ENCODE measurements at places on chromosomes 16 and 17.

DNA sequence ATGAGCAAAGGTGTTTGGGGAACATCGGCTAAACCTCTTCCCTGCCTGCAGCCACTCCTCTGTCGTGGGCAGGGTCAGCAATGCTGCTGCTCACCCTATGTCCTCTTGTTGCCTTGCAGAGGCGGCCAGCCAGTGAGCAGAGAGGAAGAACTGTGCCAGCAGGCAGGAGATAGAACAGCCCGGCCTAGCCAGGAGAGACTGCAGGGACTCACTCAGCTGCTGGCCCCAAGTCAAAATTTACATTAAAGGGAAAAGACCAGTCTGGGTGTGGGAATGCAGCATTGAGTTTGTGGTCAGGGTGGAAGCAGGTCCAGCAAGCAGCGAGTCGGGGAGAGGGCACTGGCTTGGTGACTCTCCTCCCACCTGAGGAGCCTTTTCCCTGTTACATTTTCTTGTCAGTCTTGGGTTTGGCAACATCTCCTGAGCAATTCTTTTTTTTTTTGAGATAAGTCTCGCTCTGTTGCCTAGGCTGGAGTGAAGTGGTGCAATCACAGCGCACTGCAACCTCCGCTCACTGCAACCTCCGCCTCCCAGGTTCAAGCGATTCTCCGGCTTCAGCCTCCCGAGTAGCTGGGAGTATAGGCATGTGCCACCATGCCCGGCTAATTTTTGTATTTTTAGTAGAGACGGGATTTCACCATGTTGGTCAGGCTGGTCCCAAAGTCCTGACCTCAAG, 22.7 kb downstream of the LIG3 start:
- no peak for DNase-seq

DNA sequence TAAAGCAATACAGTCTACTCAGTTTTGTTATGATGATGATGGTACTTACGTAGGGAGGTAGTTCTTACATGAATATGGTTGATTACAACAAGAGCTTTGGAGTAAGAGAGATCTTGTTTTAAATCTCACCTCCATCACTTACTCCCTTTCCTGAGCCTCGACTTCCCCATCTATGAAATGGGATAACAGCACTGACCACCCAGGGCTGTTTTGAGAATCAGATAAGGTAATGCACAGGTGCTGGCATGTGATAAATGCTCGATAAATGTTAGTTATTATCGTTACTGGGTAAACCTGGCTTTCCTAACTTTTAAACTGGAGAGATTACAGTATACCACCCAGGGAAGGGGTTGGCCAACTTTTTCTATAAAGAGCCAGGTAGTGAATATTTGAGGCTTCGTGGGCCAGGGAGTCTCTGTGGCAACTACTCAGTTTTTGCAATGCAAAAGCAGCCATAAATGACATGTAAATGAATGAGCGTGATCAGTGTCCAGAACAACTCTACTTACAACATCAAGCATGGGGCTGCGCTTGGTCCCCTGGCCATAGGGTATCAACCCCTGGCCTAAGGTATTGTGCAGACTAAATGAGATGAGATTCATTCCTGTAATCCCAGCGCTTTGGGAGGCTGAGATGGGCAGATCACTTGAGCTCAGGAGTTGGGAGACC, 73.7 kb downstream of the BMERB1 start:
- DNase-seq: no peak

DNA sequence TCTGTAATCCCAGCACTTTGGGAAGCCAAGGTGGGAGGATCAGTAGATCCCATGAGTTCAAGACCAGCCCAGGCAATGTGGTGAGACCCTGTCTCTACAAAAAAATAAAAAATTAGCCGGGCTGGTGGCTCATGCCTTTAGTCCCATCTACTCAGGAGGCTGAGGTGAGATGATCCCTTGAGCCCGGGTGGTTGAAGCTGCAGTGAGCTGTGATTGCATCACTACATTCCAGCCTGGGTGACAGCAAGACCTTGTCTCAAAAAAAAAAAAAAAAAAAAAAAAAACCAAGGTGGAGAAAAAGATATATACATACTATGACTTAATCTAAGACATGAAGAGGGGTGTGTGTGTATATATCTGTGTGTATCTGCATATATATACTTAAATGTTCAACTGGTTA, 26.7 kb downstream of the BBS2 start:
- no peak for DNase-seq

DNA sequence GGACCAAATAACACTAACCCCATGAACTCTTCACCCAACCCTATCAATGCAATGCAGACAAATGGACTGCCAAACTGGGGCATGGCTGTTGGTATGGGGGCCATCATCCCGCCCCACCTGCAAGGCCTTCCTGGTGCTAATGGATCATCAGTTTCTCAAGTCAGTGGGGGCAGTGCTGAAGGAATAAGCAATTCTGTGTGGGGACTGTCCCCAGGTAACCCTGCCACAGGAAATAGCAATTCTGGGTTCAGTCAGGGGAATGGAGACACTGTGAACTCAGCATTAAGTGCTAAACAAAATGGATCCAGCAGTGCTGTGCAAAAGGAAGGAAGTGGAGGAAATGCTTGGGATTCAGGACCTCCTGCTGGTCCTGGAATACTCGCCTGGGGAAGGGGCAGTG, 78.9 kb downstream of the TMC6 start:
- no peak for DNase-seq

DNA sequence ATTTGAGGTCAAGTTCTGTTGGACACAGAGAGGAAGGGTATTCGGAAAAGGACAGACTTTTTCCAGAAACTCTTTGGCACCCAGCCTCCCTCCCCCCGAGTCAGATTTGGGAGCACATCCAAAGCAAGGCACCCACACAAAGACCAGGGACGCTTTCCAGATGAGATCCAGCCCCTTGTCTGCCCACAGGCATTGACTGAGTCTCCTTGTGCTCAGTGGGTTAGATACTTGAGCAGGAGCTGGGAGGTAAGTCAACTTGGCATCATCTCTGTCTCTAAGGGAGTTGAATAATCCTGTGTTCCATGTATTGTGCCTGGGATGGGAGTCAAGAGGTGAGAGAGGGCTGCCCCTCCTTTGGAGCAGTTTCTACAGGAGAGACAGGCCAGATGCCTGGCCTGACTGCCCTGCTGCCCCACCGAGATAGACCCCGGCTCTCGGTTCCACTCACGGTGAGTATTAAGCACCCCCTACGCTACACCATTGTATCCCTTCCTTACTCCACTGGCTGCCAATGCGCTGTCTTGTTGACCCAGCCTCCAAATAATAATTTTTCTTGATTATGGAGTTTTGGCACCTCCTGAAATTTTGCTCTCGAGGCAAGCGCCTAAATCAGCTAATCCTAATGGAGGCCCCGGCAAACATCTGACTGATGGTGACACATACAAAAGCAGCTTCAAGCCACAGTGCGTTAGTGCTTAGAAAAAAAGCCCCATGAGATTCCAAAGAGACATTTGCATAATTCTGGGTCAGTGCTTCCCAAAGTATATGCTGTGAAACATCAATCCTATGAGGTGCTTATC, 29.6 kb upstream of the MAP3K14 start:
- DNase-seq: no peak

- DNase-seq: no peak
These were observed 268.1 kb downstream of the SOX9 start for GRCh38 chr17:72388765-72389473.

DNA sequence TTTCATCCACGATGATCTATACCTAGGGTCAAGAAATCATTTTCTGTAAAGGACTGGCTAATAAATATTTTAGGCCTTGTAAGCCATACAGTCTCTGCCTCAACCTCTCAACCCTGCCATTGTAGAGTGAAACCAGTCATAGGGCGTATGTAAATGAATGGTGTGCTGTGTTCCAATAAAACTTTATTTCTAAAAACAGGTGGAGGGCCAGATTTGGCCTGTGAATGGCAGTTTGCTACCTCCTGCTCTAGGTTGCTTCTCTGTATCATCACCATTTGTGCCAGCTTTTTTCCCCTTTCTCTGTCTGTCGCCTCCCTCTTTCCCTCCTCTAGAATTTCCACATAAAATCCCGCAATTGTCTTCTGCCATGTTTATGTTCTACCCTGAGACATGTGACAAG, 181.7 kb downstream of the XYLT1 start:
- DNase-seq: no peak

DNA sequence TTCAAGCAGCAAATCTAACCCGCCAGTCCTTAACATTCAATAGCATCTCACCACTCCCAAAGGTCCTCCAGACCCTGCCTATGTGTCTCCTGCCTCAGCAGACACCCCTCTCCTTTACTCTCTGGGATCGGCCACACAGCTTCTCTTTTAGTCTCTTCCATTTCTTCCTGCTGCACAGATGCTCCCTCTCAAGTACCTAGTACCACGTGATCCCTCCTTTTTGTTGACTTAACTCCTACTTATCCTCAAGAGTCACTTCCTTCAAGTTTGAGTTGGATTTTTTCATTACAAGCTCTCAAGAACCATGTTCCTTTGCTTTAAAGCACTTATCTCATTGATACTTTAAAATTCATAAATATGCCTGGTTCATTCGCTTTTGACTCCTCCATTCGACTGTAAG, 24.9 kb downstream of the AMFR start:
- no peak for DNase-seq

DNA sequence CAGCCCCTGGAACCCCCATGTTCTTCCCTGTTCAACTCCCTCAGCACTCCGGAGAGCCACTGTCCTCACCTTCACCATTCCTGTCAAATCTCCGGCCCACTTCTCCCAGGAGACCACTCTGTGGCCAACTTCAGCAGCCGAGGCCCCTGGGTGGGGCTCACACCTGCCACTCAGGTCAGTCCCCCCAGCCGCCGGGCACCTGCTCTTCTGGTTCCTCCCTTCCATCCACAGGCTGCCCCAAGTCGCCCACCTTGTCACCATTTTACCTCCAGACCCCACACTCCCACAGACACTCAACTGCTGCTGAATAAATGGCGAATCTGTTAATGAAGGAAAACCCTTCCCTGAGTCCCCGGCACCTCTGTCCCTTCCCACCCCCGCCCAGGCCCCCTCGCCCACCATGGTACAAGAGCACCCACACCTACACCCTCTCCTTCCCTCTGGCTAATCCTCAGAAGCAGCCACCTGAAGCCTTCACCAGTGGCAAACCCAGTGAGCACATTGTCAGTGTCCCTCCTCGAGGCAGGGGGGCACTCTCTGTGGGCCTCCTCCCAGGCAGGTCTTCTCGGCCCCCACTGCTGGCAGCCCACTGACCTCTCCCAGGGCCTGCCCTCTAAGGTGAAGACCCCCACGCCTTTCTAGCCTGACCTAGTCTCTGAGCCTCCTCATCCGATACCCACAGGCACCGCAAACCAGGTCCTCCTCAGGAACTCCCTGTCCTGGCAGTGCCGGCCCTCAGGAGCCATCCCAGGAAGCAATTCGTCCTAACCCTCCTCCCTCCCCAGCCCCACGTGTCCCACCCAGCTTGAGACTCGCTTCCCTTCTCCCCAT, 8.2 kb downstream of the CANT1 start:
- no peak for DNase-seq

- DNase-seq: no peak
These were observed 4.4 kb downstream of the SNAI3 start for GRCh38 chr16:88681709-88682451.

GRCh38 chr17:30992551-30992950, 21.7 kb downstream of the RNF135 start:
- no peak for DNase-seq

GRCh38 chr17:3189961-3190360, 7.4 kb upstream of the OR1A2 start:
- DNase-seq: no peak

DNA sequence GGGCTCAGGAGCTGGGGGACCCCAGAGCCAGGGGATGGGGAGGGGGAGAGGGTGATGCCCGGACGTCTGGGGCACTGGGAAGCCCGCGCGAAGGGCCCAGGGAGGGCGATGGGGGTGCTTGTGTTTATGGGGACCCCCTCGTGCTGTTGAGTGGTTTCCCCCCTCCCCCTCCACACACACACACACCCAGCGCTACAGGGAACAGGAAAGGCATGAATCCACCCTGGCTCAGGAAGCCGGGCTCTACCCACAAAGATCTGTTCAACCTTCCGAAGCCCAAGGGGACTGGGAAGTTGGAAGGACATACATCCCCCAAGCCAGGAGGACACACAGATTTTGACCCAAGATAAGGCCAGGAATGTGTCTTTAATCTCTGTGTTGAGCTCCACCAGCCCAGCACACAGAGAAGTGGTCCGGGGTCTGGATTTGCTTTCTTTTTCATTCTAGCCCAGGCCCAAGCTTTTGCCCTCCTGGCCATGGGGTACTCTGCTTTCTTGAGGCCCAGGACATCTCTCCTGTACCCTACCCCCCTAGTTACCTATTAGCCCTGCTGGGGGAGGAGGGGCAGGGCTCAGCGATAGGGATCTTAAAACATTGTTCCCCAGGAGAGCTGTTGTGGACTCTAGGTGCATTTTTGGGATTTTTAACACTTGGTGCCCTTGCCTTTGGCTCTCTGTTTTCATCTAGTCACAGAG, 1.2 kb downstream of the UBALD2 start:
- no peak for DNase-seq

DNA sequence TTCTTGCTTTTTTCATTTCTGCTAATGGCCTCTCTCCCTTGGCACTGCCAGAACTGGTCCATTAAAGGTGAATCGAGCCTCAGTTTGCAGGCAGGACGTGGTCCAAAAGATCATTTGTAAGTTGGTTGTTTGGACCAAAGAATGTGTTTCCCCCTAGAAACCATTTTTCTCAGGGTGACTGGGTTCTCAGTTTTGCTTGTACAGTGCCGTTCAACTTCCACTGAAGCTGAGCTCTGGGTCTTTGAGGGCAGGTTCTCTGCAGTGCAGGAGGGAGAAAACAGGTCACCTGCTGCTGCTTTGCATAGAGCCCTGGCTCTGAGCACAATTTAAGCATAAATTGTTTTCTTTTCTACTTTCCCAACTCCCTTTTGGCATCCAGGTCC, 9.0 kb upstream of the AMZ2 start:
- DNase-seq: no peak

- no peak for DNase-seq
These were observed 44.9 kb downstream of the TMEM235 start for GRCh38 chr17:78276098-78276887.

DNA sequence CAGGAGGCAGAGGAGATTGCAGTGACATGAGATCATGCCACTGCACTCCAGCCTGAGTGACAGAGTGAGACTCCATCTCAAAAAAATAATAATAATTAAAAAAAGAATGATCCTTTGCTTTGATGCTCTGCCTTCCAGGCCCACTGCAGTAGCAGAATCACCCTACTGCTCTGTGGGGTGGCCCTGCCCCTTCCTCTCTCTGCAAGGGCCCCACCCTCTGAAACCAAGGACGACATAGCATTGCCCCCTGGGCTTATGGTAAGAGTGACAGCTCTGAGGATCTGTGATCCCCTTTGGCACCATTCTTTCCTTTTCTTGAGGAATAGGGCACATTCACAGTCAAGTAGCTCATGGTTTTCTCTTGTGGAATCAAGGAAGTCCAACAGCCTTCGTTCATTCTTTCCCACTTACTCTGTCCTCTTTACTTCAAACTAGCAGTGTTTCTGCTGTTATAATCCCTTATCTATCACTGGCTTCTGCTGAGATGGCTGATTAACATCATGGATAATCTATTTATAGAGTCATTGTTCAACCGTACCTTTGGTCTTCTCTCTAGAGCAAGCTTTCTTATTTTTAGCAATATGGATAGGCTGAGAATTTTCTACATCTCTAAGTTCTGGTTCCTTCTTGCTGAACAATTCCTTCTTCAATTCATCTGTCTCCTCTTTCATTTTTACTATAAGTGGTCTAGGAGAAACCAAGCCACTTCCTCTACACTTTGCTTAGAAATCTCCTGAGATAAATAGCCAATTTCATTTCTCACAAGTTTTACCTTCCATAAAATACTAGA, 14.1 kb downstream of the RAD51C start:
- DNase-seq: no peak

GRCh38 chr17:44677136-44677535, 12.4 kb downstream of the CCDC43 start:
- no peak for DNase-seq
